ENCODE measurements at places on chromosomes 7 and 10.
A peak's percentile ranks its signal among the peaks of the same experiment; 100 is the strongest.

GRCh38 chr7:127683776-127684681 is 32.0 kb downstream of the SND1 start:
- DNase-seq: no peak

DNA sequence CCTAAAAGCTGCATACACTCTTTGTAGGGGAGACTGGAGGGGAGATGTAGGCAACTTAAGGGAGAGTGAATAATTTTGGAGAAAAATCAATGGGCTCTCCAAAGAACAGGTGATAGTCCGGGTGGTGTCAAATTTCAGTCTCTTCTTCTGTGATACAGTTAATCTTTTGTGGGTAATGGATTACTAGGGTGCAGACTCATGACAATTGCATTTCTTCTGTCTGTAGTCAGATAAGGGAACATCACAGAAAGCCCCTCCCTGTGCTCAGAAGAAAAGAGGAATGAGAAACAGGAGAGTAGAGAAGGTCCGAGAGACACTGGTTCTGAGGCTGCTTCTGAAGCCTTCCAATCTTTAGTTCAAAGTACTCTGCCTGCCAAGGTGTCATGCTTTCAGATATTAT is 1140.7 kb upstream of the LRRN3 start:
- DNase-seq: no peak

- DNase-seq: no peak
Observed at GRCh38 chr10:29120216-29120615, 168.7 kb upstream of the LYZL1 start.

GRCh38 chr7:90250601-90251303 is 5.8 kb downstream of the CFAP69 start:
- DNase-seq: no peak

- DNase-seq: no peak
Observed at GRCh38 chr10:12631787-12632562, 282.6 kb downstream of the CAMK1D start.

GRCh38 chr10:4271193-4271592 is 486.2 kb upstream of the KLF6 start:
- DNase-seq: no peak

- DNase-seq: no peak
Observed at GRCh38 chr7:67847092-67847787, 850.6 kb downstream of the TYW1 start.

DNA sequence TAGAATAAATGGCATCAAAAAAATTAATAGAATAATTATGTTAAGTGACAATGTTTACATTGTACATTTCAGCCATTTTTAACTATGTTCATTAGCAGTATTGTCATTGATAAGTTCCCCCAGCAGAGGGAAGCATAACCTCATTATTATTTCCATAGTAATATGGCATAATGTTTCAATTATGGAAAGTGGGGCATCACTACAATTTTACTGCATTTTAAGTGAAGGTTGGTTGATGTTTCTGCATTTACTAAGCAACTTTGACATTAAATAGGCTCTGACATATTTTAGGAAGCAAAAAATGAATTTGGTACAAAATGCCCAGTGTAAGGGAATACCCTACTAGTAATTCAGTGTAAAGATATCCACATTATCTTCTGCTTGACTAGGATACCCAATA is 218.3 kb downstream of the SEMA3A start:
- peak; percentile 10 for DNase-seq

DNA sequence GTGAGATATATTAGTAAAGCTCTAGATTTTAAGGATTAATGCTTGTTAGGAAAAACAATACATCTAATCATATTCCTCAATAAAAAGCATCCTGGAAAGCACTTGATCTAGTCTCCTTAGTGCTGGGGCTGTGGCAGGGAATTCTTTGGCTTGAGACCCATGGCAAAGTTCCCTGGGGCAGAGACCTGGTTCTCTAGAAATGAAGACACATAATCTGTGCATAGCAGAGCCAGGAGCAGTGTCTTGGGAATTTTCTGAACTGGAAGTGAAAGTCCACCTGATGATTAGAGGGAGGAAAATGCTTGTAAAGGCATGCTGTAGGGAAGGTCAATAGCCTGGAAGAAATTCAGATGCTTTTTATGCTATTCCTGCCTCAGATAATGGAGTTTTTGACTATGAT is 247.4 kb downstream of the CDK14 start:
- DNase-seq: no peak

DNA sequence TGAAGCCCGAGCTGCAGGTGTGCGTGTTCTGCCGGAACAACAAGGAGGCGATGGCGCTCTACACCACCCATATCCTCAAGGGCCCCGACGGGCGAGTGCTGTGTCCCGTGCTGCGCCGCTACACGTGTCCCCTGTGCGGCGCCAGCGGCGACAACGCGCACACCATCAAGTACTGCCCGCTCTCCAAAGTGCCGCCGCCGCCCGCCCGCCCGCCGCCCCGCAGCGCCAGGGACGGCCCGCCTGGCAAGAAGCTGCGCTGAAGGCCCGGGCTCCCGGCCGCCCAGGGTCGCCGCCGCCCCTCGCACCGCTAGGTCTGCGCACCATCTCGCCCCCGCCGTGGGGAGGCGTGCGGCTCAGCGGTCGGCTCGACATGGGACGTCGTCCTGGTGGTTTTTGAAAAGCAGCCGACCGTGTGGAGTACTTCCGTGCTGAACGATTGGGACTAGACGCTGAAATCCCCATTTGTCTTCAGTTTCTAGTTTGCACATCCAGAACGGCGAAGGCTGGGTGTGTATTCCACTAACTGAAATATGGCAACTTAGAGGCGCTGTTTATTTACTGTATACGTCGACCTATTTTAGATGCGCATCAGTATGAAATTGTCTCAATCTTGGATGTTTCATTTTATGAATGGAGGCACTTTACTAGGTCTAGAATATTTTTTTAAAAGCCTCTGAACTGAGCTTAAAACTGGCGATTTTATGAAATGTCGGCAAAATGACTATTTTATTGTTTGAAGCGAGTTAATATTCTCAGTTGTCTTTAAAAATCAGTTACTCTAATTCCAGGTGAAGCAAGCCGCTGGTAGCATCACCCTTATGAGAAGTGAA is 1.1 kb downstream of the NANOS1 start:
- DNase-seq: no peak

- DNase-seq: no peak
Observed at GRCh38 chr10:22977751-22978150, 49.9 kb downstream of the ARMC3 start.

DNA sequence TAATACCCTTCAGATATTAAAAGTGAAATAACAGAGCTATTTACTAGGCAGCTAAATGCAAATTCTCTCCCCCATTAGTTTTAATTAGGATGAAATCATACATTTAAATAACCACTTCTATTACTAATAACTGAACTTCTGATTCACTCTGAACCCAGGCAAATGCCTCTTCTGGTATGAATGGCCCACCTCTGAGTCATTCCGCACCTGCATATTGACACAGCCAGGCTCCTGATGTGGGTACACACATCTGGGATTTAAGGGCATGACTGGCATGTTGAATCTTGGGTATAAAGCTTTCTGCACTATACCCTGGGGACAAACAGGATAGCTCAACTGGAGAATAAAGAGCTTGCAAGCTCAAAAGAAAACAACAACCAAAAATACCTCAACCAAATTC is 140.9 kb downstream of the AUTS2 start:
- DNase-seq: peak; percentile 3

GRCh38 chr10:75033399-75034130 is 77.9 kb upstream of the SAMD8 start:
- no peak for DNase-seq

DNA sequence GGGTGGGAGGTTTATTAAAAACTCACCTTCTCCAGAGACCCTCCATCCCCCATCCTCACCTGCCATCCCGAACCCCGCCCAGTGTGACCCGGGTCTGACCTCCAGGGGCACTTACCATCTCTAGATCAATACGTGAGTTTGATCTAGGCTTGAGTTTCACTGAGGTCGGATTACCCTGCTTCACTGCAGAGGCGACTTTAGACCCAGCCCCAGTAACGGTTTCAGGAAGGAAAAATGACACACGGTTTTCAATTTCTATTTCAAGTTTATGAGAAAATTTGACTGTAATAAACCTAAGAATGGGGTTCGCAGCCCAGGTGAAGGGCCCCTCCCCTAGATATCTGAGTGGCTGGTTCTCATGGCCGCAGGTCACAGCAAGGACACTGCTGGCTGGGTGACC is 33.1 kb downstream of the RCC1L start:
- no peak for DNase-seq

- DNase-seq: no peak
Observed at GRCh38 chr7:95577137-95577536, 19.2 kb downstream of the PDK4 start.

DNA sequence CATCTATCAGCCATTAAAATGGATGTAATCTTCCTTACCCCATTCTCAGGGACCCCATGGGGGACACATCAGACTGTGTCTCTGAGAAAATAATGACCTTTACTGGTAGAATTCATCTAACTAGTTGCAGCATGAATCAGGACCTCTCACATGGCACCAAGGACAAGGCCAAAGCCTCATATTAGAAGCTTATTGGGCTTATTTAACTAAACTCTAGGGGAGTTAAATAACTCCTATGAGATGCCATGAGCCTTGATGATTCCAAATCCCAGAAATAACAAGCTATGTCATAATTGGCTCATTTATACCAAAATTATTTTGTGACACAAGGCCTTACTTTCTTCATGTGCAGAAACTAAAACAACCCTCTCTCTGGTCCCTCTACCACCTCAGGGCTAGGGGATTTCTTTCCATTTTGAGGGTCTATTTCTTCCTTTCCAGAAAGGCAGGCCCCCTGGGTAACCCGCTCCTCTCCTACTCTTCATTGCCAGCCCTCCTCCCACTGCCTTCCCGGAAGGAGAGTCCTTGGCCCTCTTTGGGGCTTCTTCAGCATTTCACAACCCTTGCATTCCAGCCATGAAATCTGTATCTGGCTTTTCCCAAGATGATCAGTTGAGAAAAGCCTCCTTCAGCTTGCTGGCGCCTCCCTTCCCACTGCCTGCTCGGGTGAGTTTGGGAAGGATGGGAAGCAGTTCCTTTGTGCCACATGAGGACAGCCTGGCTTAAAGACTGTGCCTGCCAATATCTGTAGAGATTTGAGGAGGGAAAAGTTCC is 41.8 kb upstream of the TRIM8 start:
- DNase-seq: no peak

DNA sequence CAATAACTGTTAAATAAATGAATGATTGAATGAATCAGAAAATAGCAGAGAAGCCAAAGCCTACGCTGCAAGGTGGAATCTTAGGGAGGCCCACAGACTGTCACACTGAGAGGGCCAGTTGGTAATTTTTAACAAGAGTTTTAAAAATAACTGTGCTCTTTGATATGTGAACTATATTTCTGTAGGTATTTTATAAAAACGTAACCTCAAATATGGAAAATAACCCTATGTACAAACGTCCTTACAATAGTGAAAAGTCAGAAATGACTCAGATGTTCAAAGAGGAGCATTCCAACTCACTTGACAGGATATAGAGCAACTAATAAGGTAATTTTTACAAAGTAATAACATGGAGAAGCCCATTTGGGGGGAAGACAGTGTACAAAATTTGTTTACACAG is 18.9 kb upstream of the TMEM273 start:
- DNase-seq: no peak

GRCh38 chr10:87671139-87671815 is 11.6 kb downstream of the PAPSS2 start:
- no peak for DNase-seq

GRCh38 chr10:92238586-92239098 is 52.2 kb downstream of the CPEB3 start:
- no peak for DNase-seq

GRCh38 chr10:72794260-72794659 is 99.3 kb upstream of the OIT3 start:
- DNase-seq: no peak

- DNase-seq: no peak
Observed at GRCh38 chr10:43237128-43237527, 29.7 kb downstream of the RASGEF1A start.

- DNase-seq: no peak
Observed at GRCh38 chr7:78675511-78675910, 778.0 kb downstream of the MAGI2 start.

Measured in activated CD4-positive, alpha-beta T cell treated with anti-CD3 and anti-CD28 coated beads, Interleukin-2, amount 50 U/mL, for 24 hours (primary cell).